ENCODE measurements at places on chromosomes 3 and 15.

GRCh38 chr15:66850078-66850991 lies 148.3 kb downstream of the SMAD6 start:
- DNase-seq = peak; percentile 52

GRCh38 chr3:50435371-50436113 lies 67.9 kb downstream of the CACNA2D2 start:
- no peak for DNase-seq

GRCh38 chr3:120681506-120682038 lies 467 bp downstream of the HGD start:
- DNase-seq = no peak

- no peak for DNase-seq
These were observed 56.6 kb upstream of the CSTA start for GRCh38 chr3:122268257-122269024.

GRCh38 chr3:58560771-58561311 lies 16.4 kb downstream of the FAM107A start:
- DNase-seq = no peak

DNA sequence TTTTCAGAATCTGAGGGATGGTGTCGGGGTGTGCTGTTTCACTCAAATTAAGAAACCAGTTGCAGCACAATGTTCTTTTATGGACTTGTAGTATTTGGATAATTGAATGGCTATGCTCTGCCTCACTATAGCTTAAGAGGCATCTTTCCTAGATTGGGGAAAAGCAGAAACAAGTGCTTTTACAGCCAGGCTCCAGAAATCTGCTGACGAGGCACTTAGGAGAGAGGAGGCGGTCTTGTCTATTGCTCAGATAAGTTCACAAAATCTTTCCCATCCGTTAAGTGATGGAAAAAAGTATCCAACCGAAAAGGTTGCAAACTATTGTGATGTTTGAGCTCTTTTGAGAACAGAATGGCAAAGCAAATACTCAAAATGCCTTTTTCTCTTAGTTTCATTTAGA lies 336.1 kb upstream of the RARB start:
- no peak for DNase-seq

GRCh38 chr3:25861566-25861965 lies 71.7 kb downstream of the OXSM start:
- DNase-seq = no peak

DNA sequence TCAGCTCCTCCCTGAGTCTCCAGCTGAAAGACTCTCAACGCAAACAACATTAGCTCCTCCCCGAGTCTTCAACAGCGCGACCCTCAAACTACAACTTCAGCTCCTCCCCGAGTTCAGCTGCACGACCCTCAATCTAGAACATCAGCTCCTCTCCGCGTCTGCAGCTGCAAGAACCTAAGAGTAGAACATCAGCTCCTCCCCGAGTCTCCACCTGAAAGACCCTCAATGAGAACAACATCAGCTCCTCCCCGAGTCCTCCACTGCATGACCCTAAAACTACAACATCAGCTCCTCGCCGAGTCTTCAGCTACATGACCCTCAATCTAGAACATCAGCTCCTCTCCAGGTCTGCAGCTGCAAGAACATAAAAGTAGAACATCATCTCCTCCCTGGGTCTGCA lies 78.3 kb downstream of the TFRC start:
- DNase-seq = no peak

GRCh38 chr3:97232393-97233034 lies 418.1 kb downstream of the EPHA6 start:
- no peak for DNase-seq

DNA sequence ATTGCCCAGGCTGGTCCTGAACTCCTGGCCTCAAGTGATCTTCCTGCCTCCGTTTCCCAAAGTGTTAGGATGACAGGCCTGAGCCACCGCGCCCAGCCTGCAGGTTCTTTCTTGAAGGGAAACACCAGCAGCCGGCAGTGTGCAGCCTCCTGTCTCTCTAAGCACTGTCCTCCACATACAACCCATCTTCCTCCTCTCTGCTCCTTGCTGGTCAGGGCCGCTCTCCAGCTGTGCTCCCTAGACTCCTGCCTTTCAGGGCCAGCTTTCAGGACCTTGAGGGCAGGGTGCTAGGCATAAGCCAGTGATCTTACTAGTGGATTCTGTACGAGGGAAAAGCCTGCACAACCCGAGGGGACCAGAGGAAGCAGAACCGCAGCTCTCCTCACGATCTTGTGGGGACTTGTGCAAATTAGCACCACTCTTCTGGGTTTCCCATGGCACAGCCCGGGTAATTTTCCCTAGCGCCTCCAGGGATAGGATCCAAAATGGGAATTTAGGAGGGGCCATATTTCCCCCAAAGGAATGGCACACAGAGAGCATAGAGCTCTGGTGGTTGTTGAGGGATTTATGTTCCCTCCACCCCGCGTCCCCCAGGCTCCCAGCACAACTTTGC lies 18.2 kb upstream of the CORO2B start:
- peak; percentile 12 for DNase-seq

- no peak for DNase-seq
These were observed 99.8 kb downstream of the MECOM start for GRCh38 chr3:169563775-169564059.

- peak; percentile 66 for DNase-seq
These were observed 29.4 kb upstream of the TMEM45A start for GRCh38 chr3:100463002-100463401.

Measured in adrenal gland (tissue), 19 donors.